ENCODE measurements at places on chromosomes 6 and 20.

- no peak for DNase-seq
These were observed 5.9 kb upstream of the CPXM1 start for GRCh38 chr20:2806351-2806701.

- no peak for DNase-seq
These were observed 10.8 kb downstream of the SLC52A3 start for GRCh38 chr20:757506-757905.

GRCh38 chr20:40954521-40955165 lies 74.0 kb upstream of the TOP1 start:
- no peak for DNase-seq

DNA sequence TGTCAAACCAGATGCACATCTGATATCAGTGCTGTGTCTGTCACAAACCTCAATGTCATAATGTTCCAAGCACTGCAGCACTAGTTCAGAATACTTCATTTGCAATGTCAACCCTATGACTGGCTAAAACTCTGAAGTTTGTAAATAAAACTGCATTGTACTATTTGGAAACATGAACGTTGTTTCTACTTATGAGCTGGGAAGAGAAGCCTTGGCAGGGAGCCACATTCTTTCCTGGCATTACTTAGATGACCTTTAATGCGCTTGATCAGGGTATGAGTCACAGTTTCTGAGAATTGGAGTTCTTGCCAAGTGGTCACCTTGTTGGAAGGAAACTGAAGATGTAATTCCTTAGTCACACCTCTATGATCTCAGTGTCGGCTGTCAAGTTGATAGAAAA lies 664.8 kb upstream of the MMS22L start:
- DNase-seq, result no peak

- no peak for DNase-seq
These were observed 593 bp upstream of the RALGAPB start for GRCh38 chr20:38471987-38472512.

Measured in stimulated activated CD4-positive, alpha-beta T cell treated with anti-CD3 and anti-CD28 coated beads, Interleukin-1b, Interleukin-23, amount 100 ng/mL, for 1 hour (primary cell).